ENCODE measurements at places on chromosomes 7 and 10.
A peak's percentile ranks its signal among the peaks of the same experiment; 100 is the strongest.

DNA sequence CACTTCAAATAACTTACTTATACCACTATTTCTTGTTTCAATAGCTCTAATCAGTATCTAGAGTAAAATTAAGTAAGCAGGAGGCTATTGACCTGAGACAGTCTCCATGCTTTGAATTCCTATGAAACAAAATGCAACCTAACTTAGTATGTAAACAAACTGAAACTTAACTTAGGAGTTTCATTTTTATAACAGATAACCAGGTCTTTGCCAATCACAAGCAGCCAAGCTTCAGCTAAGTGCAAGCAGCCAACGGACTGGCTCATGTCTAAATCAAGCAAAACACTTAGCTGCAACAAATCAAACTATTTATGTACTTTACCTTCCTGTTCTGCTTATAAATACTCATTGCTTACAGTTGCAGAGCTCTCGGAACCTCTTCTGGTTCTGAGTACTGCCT is 4.4 kb upstream of the GSTK1 start:
- no peak for DNase-seq

GRCh38 chr7:35553519-35553918 is 141.4 kb downstream of the HERPUD2 start:
- DNase-seq = no peak

DNA sequence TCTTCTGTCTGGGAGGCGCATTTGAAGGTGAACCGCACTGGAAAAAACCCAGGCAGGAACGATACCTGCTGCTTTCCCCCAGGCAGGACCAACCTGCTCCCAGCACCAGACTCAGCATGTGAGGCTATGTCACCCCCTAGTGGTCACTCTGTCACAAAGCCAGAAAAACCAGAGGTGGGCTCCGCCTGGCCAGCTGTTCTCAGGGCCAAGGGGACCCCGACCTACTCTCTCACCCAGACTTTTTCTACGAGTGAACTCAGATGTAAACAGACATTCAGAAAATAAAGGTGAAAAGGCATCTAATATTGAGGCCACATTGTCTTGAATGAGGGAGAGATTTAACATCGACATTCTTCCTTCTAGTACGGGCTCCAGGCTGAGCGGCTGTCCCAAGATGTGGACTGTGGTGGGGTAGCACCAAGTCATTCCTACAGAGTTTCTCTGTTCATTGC is 117.3 kb downstream of the PRKAG2 start:
- peak; percentile 46 for DNase-seq

- no peak for DNase-seq
Measured at GRCh38 chr7:63071920-63072319, 926.7 kb upstream of the ZNF722 start.

DNA sequence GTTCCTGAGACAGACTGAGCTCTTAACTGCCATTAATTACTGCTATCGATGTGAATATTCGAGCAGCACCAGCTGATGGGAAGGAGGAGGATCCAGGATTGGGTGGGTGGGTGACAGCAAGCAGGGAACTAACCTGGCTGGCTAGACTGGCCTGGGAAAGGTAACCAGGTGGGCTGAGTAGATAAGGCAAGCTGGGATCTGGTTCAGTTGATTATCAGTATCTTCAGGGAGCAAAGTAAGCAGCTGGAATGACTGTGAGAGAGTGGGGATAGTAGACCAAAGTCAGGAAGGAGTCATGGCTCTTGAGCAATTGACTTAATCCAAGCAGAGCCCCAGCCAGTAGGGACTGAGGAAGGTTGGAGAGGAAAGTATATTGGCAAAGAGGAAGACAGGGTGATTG is 46.9 kb upstream of the KMT2E start:
- no peak for DNase-seq

DNA sequence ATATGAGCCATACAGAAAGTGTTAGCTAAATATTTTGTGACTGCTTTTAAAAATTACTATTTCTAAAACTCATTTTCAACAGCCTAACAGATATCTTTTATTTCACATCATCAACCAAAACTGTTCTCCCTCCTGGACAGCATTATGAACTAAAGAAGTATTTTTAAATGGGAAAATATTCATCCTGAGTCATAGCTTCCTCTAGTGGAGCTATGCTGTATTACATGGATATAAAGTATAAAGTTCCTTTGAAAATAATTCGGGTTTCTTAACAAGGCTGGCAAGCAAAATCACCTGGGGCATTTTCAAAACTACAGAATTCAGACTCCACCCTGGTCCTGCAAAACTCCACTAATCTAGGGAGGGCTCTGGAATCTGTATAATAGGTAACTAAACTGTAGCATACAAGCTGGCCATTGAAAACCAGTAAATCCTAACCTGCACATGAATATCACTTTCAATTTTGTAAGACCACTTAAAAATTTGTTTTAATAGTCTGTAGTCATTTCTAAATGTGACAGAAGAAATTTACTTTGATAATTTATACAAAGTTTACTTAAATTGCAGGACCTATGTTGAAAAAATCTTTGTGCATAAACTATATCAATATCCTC is 53.5 kb downstream of the SCIN start:
- no peak for DNase-seq

GRCh38 chr10:98269435-98269912 is 1.5 kb upstream of the LOXL4 start:
- DNase-seq = no peak

DNA sequence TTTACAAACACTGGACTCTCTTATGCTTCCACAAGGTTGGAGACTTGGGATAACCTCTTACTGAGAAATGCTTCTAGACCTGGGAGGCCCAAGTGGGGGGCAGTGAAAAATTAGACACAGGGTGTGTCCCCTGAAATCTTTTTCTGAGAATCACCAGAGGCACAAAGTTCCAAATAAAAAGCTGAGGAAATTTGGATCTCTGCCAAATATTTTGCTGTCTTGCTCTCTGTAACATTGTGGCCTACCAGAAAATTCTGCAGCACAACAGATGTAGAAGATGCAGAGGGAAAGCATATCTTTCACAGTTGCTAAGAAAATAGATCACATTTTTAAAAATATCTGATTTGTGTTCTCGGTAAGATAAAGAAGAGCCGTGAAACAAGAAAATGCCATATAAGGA is 849.4 kb downstream of the CCSER2 start:
- DNase-seq = no peak

DNA sequence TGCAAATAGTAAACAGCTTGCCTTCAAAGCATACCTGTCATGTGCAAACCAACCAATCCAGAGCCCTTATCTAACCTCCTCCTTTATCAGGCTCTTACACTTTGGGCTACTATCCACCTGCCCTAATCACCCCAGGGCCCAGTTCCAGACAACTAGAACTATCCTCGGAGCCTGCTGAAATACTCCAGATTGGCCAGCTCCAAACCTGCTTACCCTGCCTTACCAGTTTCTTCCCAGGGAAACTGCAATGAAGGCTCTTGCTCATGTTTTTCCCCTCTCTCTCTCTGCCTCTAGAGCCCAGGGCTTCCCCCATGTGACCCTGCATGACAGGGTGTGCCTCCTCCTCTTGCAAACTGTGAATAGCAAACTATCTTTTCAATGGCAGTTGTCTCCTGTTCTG is 81.4 kb upstream of the CAPZA2 start:
- no peak for DNase-seq

GRCh38 chr7:6175645-6176044 is 96.8 kb downstream of the CYTH3 start:
- DNase-seq = no peak

- DNase-seq = no peak
Measured at GRCh38 chr10:98310701-98311100, 42.7 kb upstream of the LOXL4 start.

- no peak for DNase-seq
Measured at GRCh38 chr10:101879456-101880231, 36.0 kb upstream of the KCNIP2 start.

DNA sequence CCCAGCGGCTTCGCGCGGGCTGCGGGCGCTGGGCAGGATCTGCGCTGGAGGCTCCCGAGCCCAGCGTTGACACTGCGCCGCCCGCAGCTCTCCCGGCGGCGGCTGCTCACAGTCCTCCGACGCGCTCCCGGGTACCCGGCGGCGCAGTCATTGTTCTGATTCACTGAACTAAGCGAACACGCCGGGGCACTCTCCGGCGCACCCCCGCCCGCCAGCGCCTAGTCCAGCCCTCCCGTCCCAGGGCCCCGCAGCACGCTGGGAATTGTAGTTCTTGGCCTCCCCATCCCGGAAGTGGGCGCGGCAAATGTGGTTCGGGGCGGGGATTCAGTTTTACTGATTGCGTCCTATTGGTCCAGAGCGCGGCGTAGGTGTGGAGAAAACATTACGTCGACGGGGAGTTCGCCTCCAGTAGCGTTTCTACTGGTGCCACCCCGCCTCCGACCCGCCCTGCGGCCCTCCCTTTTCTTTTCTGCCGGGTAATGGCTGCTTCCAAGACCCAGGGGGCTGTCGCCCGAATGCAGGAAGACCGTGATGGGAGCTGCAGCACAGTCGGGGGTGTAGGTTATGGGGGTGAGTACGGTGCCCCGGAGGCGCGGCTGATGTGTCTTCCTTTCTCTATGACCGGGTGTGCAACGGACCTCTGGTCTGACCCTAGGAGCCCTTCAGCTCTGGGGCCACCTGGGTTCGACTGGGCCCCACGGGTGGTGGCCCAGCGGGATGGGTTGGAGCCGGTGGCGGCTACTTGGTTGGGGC is at the start of the genes DOCK4 and ZNF277:
TSS of gene DOCK4 (minus strand) at position 162 of the 753 bp plus-strand sequence. CDS start 261 bp downstream, outside the sequence.
TSS of gene ZNF277 (plus strand) at position 458 of the 753 bp plus-strand sequence. CDS start at position 480, 22 bp downstream.
- peak; percentile 96 for DNase-seq

DNA sequence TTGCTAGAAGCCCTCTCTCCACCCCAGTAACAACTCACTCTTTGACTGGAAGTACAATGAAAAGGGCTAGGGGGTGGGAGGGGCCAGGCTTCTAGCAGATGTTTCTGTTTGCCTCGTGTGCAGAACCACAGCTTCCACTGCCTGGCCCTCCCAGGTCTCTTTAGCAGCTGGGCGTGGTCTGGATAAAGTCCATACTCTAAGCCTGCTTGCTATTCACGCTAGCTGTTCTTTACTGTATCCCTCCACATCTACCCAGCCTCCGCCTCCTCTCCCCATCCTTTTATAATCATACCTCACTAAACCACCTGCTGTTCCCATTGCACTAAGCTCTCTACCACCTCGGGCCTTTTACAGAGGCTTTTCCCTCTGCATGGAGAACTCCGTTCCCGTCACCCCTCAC is 288.8 kb downstream of the CAMK1D start:
- DNase-seq = no peak

DNA sequence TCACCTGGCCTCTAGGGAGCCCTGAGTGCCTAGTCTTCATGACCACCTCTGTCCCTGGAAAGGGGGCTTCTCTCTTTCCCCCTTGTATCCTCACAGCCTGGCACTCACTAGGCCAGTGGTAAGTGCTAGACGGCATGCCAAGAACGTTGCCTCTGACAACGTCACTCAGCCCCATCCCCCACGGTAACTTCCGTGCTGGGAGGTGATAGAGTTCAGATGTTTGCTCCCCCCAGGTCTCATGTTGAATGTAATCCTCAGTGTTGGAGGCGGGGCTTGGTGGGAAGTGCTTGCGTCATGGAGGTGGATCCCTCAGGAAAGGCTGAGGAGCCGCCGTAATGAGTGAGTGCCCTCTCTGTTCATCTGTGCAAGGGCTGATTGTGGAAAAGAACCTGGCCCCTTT is 343.3 kb upstream of the MKI67 start:
- no peak for DNase-seq

DNA sequence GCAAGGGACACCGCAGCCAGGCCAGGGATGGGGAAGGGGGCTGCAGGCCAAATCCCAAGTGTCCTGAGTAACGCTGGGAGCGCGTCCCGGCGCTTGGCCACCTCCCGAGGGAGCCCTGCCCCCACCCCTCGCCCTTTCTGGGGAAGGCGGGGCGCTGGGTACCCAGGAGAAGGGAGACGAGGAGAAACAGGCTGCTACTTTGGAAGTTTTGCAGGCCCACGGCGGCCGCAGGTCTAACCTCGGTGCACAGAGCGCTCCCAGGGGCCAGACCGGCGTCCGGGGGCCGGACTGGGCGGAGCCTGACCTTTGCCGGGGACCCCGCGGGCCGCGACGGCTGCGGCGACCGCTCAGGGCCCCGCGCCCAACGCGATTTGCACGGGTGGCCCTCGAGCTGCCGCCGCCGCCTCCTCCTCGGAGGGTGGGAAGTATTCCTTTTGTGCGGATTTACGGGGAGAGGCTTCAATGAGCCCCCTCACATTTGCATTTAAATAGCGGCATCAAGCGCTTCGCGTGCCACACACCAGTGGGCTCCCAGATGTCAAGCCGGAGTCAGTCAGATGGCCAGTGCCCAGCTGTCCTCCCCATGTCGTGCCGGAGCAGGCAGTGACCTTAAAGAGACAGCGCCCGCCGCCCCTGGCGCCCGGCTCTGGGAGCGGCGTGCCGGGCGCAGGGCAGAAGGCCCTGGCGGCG is 3.0 kb upstream of the EBF3 start:
- DNase-seq = no peak

DNA sequence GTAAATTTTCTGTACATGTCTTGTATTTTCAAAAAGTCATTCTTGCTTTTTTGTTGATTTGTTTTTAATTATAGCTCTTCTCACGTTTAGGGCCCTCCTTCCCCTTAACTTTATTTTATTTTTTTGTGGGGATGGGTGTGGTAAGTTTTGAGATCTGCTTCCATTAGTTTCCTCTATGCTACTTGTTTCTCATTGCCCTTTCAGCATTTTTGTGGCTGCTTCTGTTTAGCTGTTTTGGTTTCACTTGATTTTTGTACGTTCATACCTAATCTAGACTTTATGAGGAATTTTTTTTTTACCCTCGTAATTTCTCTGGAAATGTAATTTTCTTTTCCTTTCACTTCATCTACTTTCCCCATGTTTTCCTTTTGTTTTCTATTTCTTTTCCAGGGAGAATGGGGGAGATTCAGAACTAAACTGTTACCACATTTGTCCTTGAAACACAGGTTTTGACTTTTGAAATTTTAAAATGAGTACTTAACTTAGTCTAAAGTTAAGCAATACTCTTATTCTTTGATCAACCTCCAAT is 80.8 kb downstream of the ATRNL1 start:
- DNase-seq = no peak

Measured in CD4-positive, alpha-beta T cell treated with Interferon gamma for 1 hour (primary cell).